Vagina (tissue), 2 donors: ENCODE measurements at places on chromosomes 6 and 20.

- DNase-seq = no peak
These were observed 53.5 kb downstream of the ZDHHC14 start for GRCh38 chr6:157434349-157435033.

GRCh38 chr6:83514866-83515466 lies 2.6 kb downstream of the PRSS35 start:
- DNase-seq = no peak

GRCh38 chr6:170404036-170404435 lies 97.5 kb downstream of the FAM120B start:
- DNase-seq = no peak

GRCh38 chr6:25287941-25288340 lies 8.8 kb downstream of the CARMIL1 start:
- DNase-seq = no peak

DNA sequence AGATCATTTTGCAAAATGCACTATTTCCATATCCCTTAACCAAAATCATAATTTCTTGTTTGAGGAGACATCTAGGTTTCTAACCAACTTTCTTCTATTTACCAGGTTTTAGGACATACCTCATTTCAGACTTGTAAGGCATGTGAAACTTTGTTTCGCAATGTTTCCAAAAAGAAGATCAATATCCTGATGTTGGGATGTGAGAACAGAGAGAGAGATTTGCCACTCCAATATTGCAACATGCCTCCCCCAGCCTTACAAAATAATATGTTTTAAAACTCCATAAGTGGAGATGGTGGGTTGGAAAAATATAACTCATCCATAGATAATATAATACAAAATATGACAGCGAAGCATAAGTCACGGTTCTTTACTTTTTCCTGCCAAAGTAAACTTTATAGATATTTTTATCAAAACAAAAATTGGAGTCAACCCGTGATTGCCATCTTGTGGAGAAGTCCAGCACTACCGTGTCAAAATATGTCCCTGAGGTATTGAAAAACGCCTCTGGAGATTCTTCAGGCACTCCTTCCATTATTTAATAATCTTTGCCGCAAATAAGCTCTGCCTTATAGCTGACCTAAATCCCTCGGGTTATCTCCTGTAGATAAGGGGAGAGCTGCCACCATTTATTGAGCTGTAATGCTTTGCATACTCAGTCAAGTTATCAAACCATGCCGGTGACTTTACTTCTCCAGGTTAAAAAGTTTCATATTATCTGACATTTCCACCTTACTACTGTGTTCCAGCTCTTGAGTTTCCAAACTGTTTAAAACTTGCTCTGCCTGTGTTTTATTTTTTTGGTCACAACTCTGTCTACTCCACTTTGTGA lies 534.2 kb downstream of the HACE1 start:
- DNase-seq = no peak

DNA sequence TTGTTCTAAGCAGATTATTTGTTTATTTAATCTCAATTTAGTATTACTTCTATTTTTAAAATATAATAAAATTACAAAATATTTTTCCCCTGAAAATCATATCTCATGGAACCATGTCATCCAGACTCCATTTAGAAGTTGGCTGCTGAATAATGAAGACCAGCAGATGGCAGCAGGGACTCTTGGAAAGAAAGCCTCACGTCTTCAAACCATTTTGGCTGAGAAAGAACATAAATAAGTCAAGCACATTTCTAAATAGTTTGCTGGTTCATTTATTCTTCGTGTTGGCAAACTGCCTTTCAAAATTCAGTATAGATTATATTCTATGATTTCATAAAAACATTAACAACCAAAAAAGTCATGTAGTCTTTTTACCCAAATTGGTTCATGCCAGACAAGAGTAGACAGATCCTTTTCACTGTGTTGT lies 71.7 kb downstream of the RCAN2 start:
- DNase-seq = no peak

GRCh38 chr6:133568970-133569889 lies 319.7 kb upstream of the TCF21 start:
- no peak for DNase-seq

DNA sequence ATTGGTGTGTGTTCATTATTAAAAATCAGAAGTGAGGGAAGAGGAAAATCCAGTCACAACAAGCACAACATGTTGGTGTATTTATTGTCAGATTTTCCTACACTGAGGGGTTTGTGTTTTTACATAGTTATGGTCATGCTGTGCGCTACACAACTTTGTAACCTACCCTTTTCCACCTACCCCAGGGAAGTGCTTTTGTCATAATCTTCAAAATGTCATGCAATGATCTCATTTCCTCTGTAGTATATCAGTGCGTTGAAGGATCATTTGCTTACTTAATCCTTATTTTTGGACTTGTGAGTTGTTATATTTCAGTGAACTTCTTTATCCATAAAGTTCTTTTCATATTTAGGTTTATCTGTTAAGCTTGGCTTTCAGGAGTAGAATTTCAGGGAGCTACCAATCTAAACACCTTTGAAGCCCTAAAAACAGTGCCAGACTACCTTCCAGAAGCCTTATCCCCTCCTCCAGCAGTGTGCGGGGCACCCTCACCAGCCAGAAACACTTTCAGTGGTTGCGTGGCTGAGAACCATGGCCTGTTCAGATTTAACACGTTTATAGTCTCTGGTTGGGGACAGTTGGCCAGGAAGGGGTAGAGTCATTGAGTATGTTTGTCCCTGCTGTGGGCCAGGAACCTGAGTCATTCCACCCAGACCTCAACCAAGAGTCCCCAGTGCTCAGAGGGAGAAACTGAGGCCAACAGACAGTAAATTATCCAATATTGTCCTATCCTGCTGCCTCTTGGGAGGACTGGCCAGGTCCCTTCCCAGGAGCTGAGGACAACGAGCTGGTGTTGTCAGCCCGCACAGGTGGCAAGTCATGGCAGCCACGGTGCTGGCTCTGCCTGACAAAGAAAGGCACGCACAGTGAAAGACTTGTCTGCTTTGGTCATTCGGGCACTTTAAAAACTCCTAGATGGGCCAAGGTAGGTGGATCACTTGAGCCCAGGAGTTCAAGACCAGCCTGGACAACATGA lies 40.3 kb downstream of the STK35 start:
- no peak for DNase-seq

DNA sequence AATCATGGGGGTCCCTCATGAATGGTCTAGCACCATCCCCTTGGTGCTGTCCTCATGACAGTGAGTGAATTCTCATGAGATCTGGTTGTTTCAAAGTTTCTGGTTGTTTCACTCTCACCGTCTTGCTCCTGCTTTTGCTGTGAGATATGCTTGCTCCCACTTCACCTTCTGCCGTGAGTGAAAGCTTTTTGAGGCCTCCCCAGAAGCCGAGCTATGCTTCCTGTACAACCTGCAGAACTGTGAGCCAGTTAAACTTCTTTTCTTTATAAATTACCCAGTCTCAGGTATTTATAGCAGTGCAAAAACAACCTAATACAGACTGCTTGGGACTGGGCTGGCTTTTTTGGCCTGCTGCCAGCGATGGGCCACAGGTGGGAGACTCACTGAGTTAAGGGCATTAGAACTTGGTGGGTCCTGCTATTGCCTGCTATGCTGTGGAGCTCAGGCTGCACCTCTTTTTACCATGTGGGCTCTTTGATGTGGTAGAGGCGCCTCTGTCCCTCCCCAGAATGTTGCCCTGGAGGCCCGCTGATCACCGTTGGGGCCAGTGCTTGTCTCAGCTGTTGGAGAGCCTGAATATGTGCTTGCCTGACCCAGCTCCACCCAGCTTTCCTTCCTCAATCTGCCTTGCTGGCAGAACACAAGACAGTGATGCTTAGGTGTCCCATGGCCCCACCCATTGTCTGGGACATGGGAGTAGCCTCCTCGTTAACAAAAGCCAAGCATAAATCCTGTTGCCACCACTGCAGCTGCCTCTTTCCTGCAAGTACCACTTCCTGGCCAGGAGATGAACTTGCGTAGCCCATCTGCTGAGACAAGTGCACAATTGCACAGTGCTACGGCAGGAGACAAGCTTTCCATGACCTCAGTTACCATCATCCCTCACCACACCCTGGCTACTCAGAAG lies 47.1 kb downstream of the IGF2R start:
- DNase-seq = no peak

- DNase-seq = no peak
These were observed 333.0 kb downstream of the TAF4 start for GRCh38 chr20:61732511-61733210.

GRCh38 chr6:134168590-134169208 lies 116.3 kb upstream of the SLC2A12 start:
- peak; percentile 29 for DNase-seq

DNA sequence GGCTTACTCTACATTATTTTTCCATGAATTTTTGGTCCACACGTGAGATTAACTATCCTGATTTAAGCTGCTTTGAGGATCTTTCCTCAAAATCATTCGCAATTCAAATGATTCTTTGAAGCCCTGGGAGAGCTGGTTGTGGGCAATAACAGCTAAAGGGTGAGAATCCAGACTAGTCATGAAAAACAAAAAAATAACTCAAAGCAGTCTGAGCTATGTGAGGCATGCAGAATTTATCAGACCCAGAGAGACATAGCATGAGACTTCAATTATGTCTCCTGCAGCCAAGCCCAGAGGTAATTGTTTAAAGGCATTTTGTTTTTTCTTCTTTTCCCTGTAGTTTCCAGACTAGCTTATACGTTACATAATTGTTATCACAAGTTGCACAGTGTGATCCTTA lies 517.3 kb upstream of the PTCHD4 start:
- no peak for DNase-seq

DNA sequence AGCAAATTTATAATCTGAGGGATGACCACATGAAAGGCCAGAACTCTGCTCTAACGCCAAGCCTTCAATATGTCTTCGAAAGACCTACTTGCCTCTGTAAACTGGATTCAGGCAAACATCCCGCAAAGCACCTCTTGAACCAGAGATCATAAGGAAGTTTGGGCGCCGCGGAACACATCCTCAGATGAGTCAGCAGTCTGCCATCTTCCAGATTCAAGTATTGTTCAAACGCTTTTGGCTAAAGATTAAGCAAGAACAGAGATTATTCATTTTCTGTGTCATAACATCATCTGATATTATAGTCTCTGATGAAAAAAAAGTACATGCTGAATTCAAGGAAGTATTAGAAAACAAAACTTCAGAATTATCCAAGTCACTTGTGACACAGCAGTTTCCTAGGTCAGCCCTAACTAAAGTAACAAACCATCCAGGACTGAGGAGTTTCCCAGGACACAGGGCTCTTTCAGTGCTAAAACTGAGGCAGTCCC lies 20.8 kb downstream of the TBC1D7 start:
- DNase-seq = no peak

- DNase-seq = no peak
These were observed 107.9 kb upstream of the VGLL2 start for GRCh38 chr6:117157448-117157847.

GRCh38 chr20:29741894-29742698 lies 1515.4 kb upstream of the DEFB115 start:
- DNase-seq = no peak

GRCh38 chr20:31488115-31488514 lies 13.0 kb downstream of the REM1 start:
- DNase-seq = no peak

DNA sequence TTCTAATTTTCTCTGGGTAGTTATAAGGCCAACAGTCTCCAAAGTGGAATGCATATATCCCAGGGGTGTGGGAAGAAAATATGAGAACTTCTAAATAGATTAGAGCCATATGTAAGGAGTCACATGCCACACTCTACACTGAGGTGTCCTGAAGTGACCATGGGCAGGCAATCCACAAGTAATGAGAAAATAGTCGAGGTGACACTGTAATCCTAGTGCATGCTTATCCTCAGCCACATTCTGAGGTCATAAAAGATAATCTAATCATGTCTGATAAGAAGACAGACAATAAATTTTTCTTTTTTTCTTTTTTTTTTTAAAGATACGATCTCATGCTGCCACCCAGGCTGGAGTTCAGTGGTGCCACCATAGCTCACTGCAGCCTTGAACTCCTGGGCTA lies 62.2 kb downstream of the CD164 start:
- no peak for DNase-seq

- DNase-seq = no peak
These were observed 28.8 kb downstream of the RWDD2A start for GRCh38 chr6:83221889-83222479.

- DNase-seq = no peak
These were observed 53.5 kb downstream of the COL21A1 start for GRCh38 chr6:56193846-56194245.

DNA sequence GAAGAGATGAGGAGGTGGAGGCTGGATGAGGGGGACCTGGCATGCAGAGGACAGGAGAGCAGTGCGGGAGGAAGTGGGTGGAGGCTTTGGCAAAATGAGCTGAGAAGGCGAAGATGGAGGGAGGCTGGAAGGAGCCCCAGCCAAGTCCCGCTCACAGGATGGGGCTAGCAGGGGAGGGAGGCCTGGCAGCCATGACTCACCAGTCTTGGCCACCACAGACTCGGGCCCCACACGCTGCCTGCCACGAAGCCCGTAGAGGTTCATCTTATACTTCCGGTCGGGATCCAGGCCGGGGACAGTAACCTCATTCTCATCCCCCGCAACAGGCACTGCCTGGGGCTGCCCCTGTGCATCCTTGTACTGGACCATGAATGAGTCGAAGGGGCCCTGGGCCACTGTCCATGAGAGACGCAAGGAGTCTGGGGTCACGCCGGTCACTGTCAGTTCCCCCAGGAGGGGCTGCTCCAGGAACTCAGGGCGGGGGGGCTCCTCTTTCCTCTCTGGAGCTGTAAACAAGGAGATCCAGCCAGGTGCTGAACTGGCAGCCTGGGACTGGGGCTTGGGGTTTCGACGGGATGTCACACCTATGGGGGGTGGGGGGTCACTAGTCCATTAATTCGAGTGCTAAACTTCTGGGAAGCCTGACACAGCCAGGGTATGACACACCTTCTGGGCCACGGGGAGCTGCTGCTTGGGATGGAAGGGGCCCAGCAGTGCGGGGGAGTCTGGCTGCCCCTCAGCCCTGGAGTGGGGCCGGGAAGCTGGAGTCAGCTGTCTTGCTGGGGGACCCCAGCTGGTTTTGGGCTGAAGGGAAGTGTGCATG lies 27.8 kb downstream of the TNXB start:
- no peak for DNase-seq

DNA sequence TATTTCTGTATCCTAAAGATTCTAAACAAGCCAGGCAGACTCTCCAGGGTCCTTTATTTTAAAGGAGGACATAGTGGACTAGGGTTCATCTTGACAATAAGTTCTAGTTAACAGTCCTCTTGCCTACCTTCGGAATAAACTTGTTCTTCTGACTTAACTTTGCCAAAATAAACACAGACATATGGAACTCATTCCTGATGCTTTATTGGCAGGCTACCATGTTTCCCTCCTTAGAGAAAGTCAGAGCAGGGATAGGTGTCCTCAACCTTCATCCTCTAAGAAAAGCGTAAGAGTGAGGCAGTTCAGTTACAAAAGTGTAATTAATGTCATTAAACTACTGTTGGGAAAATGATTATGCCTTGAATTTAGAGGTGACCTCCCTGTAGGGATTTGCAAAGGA lies 46.9 kb upstream of the NRSN1 start:
- DNase-seq = no peak

DNA sequence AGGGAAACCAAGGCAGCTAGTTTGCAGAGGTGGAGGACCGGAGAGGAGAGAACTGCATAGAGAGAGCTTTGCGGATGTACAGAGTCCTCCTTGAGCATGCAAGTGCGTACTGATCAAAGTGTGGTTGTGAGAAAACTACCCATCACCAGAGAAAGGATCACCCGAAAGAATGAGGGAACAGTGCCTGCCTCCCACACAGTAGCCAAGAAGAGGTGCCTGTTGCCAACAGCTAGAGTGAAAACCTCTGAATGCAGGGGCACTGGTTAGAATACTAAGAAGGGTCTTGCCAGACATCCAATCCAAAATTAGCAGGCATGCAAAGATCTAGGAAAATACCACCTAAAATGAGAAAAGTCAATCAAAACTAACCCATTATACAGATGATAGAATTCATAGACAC lies 166.6 kb upstream of the AKAP12 start:
- peak; percentile 64 for DNase-seq

GRCh38 chr20:58854638-58855471 lies 2.3 kb downstream of the GNAS start:
- DNase-seq = no peak
